ENCODE measurements at places on chromosomes 12 and 14. TPM values are rescaled to one million over a fixed set of nuclear protein-coding genes. Genes with fewer than 3 reads are reported as not detected.
A peak's percentile ranks its signal among the peaks of the same experiment; 100 is the strongest.

DNA sequence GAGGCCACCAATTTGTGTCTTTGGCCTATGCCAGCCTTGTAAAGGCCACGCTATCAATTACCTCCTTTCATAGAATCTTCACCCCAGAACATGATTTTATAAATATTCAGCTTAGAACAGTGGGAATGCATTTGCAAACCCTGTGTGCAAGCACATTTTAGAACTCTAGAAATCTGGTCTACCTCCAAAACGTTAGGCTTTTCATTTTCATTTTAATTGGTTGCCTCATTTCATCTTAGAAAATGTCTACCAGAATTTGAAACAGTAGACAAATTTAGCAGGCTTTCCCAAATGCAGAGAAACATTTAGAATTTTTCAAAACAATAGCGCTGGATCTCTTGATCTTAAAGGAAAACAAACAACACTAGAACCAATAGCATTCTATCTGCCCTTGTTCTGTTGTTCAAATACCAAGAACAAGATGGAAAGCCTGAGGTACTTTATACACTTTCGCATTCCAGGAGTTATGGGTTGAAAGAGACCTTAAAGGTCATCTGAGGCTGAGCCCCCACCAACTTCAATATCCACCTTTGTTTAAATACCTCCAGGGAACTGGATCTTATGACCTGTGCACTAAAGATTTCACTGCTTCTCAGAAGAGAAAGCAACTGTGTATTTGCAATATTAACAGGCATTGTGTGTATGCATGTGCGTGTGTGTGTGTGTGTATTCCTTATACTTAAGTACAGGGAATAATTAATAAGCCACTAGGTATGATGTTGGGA, 185.1 kb downstream of the C12orf42 start:
- DNase-seq = no peak

DNA sequence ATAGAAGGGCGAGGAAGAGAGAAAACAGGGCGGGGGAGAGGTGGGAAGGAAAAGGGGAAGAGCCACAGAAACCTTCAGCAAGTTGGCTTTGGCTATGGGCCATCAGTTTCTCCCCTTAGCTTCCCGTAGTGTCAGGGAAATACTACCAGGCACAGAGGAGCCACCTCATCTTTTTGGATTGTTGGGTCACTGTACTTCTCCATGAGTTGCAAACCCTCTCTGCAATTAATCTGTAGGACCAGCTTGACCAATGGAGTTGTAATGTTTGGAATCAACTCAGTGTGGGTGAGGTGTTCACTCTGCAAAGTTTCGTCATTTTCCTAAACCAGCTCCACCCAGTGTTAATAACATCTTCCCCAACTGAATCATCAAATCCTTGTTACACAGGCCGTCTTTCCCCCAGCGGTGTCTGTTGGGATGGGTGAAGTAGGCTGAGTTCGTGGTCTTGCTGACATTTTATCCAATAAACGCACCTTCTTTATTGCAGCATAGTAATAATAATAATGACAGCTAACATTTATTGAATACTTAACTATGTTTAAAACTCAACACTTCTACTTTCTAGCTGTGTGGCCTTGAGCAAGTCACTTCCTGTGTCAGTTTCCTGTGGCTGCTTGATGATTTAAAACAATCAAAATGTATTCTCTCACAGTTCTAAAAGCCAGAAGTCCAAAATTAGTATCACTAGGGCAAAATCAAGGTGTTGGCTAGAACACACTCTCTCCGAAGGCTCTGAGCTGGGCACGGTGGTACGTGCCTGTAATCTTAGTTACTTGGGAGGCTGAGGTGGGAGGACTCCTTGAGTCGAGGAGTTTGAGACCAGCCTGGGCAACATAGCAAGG, 8.1 kb upstream of the GLTP start:
- DNase-seq = peak; percentile 38

DNA sequence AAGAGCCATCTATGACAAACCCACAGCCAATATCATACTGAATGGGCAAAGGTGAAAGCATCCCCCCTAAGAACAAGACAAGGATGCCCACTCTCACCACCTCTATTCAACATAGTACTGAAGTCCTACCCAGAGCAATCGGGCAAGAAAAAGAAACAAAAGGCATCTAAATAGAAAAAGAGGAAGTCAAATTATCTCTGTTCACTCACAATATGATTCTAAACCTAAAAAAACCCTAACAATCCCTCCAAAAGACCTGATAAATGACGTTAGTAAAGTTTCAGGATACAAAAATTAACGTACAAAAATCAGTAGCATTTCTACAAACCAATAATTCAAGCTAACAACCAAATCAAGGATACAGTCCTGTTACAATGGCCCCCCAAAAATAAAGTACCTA, 26.9 kb downstream of the MDM1 start:
- DNase-seq = no peak

The FAM181A gene
- total RNA-seq = not detected

GRCh38 chr12:124581307-124582107, 14.1 kb upstream of the NCOR2 start:
- no peak for DNase-seq

DNA sequence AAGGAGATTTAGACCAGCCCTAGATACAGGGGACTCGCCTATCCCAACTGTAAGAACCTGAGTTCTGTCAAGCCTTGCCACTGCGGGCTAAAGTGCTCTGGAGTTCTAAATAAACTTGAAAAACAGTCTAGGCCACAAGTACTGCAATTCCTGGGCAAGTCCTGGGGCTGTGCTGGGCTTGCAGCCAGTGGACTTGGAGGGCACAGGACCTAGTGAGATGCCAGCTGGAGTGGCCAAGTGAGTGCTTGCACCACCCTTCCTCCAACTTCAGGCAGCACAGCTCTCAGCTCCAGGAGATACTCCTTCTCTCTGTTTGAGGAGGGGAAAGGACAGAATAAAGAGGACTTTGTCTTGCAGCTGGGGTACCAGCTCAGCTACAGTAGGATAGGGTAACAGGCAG, 307.6 kb upstream of the FBXO33 start:
- no peak for DNase-seq

GRCh38 chr14:33704481-33704880, 246.4 kb downstream of the EGLN3 start:
- DNase-seq = no peak
